ENCODE measurements at places on chromosomes 12 and 14.

GRCh38 chr12:128069359-128069997, 197.5 kb upstream of the TMEM132C start:
- DNase-seq = peak; percentile 74

DNA sequence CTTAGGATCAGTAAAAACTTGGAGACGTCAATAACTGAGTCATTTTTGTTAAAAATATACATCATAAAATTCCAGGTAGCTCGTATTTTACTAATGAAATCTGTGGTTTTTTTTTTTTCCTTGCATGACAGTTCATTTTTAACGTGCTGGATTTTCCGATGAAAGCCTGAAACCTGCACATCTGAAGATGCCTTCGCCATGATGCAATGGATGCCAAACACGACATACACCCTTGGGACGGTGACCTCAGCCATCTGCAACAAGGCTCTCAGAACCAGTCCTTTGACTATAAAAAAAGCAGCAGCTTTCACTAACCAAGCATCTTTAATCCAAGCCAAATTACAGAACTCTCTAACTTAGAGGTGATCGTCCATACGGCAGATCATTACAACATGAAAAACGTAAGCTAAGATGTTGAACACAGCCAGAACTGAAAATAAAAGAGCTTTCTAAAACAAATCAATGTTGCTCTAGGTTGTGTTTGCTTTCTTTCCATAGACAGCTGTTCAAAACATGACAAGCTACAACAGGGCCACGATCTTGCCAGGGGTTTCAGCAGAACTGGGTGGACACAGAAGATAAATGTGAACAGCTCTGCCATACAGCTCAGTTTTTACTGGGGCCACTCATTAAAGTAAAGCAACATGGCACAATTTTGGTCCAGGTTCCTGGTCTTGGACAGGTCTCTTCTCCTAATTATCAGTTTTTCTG, 7.8 kb downstream of the NIN start:
- no peak for DNase-seq

- DNase-seq = peak; percentile 43
Measured at GRCh38 chr12:89333564-89334252, 18.6 kb downstream of the DUSP6 start.

GRCh38 chr14:105192866-105193731, 12.0 kb upstream of the NUDT14 start:
- DNase-seq = no peak

DNA sequence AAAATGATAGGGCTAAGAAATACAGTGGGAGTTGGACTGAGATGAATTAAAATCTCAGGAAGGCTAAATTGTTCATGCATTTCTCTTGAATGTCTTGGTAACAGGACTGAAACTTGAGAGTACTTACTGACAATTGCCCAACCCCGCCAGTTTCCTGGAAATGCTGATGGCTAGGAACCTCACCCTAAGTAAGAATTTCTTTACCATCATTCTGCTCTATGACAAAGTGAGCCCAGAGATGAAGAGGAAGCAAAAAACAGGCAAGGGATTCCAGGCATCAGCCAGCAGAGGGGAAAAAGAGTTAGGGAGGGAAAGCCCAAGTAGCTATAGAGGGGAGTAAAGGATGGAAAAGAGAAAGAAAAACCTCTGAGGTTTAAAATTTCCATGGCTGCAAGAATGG, 397.7 kb downstream of the MDGA2 start:
- no peak for DNase-seq
